SIG-M5 (cell line): ENCODE measurements at places on chromosomes 4 and X.

DNA sequence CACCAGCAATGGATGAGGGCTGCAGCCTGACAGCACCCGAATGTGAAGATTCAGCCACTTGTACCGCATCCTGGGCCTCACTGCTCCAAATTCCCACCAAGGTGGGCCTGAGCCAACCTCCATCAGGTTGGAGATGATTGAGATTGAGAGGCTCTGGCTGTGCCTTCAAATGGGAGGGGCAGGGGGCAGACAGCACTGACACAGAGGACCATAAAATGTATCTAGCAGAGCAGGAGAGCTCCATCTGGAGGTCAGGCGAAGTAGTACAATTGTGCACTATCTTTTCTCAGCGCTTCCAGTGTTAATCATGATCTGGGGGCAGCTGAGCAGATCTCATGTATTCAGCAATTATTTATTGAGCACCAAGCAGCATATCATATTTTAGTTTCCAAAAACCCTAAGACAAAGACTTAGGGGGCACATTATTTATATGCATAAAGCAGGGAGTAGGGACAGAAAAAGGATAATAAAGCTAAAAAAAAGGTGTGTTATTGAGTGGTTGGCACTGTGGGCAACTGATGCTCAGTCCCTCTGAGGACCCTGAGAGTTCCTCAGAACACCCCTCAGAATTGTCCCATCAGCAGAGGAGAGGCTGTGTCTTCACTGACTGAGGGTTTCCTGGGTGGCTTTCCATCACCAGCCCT, 31.6 kb upstream of the C1QTNF7 start:
- DNase-seq: no peak

GRCh38 chr4:145939856-145940255, 1.2 kb upstream of the ZNF827 start:
- DNase-seq: no peak

DNA sequence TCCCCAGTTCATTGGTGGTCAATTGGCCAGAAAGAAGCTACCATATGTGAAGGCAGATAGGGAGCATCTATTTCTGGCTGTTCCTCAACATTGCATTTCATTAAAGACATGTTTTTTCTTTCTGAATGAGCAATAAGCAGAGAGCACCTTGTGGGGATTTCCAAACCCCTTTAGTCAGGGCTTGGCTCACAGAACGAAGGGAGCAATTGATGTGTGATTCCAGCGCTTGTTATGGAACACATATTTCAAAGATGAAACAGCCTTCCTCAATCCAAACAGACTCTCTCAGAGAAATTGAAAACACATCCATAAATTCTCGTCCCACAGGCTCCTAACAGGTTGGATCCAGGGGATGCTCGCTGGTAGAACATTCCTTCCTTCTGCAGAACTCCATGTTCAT, 84.1 kb downstream of the CLCN4 start:
- no peak for DNase-seq

DNA sequence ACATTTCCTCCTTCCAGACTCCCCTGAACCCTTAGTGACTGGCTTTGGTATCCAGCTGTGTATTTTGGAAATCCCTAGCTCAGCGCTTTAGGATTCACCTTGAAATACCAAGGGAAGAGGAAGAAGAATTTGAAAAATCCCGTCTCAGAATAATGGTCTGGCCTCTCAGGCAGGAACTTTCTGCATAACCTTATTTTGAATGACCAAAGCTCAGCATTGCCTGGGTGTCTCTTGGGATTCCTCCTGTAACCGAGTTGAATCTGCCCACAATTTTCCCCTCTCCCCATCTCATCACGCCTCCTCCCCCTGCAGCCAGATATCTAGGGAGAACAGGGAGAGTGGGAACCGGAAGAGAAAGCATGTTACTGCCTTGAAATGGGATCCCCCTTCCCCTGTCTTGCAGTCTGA, 116.2 kb downstream of the SMIM20 start:
- no peak for DNase-seq

- no peak for DNase-seq
These were observed 130.5 kb upstream of the SLITRK2 start for GRCh38 chrX:145687146-145687545.

GRCh38 chrX:149473092-149473491, 32.0 kb downstream of the IDS start:
- DNase-seq: no peak

DNA sequence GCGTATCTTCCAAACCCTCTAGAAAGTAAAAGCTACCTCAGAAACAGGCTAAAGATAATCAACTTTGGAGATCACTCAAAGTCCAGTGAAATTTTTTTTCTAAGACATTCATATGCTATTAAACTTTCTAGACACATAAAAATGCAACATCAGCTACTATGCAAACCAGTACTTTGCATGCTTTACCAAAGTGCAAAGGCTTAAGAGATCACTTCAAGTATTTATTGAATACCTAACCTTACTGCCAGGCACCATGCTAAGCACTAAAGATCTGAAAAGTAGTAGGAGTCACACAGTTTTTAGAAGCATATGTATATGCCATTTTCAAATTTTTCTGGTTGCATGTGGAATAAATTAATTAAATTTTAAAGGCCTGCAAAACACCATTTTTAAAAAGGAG, 115.8 kb downstream of the THOC2 start:
- DNase-seq: no peak

DNA sequence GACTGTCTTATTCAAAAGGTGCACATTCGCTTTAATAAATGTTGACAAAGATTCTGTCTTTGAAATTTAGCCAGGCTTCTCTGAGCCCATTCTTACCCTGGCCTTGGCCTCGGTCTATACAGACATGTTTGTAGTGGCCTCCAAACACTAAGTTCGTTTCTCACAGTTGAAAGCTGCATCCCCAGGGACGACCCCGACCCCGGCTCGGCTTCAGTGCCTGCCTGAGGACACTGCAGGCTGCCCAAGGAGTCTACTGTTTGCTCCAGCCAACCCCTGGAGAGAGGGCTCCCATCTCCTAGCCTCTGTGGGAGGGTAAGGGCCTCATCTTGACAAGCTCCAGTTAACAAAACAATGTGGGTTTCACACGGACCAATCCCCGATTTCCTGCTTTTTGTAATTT, 390.6 kb upstream of the ZFP42 start:
- DNase-seq: no peak

DNA sequence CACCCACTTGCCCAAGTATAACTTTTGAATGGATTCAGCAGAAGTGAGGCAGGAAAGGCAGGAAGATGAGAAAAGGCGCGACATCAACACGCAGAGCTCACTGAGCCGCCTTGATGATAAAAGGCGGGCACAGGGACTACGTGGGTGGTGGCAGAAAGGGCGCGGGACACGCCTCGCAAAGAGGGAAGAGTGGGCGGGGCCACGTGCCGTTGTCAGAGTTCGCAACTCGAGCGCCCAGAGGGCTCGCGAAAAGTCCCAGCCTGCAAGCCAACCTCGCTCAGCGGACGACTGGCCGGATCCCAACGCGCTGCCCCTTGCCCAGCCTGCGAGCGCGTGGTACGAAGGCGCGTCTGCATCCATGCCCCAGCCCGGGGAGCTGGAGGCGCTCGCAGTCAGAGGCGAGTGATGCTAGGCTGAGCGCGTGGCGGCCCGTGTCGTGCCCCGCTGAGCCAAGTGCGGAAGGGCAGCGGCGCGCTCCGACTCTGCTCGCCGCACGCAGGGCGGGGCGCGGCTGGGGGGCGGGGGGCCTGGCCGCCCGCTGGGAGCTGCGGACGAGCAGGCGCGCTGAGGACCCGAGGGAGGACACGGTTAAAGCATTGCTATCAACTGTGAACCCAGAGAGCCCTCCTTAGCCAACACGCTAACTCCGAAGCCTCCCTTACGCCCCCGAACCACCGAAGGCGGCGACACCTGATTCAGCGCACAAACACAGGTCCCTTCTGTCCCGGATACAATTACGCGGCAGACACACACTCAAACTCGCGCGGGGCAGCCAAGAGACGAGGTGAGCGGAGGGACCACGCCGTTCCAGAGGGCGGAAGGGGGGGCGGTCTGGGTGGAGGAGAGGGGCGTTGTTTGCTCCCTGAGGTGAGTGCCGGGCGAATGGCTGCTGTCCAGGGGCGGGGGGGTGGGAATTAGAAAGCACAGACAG, at the start of gene UGT8:
Gene UGT8 (plus strand): TSS at position 617 of the 931 bp plus-strand sequence. CDS start 24,074 bp downstream, outside the sequence.
- no peak for DNase-seq
